Right ventricle myocardium superior (tissue), 1 donor: ENCODE measurements at places on chromosomes 5 and 9.

GRCh38 chr5:95770830-95771708 is 39.9 kb downstream of the RHOBTB3 start:
- DNase-seq = no peak

GRCh38 chr5:164256351-164256750 is 750.9 kb downstream of the MAT2B start:
- no peak for DNase-seq

DNA sequence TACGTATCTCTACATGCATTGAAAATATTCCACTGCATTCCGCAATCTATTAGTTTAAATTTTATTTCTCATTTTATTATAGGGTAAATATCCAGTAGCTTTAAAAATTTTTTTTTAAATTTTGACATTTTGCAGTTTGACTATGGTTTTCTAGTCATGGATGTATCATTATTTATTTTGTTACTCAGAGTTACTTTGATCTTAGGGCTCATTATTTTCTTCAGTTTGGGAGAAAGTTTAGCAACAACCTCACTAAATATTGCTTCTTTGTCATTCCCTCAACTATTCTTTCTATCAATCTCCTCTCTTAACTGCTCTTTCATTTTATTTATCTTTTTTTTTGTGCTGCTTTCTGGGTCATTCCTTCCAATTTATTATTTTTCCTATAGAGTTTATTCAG is 100.5 kb upstream of the SLCO6A1 start:
- DNase-seq = no peak

DNA sequence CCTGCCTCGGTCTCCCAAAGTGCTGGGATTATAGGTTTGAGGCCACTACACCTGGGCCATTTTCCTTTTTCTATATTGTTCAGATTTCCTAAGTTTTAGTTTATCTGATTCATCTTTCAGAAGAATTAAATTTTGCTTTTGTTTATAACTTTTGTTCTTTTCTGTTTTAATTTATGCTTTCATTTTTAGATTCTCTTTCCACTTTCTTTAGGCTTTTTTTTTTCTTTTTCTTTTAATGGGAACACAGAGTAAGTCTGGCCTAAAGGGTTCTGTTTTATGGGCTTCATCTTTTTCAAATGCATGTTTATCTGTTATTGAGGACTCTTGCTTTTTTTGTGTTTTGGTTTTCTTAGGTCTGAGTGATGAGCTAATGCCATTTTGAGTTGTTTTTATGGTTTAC is 42.1 kb downstream of the SNX30 start:
- no peak for DNase-seq

DNA sequence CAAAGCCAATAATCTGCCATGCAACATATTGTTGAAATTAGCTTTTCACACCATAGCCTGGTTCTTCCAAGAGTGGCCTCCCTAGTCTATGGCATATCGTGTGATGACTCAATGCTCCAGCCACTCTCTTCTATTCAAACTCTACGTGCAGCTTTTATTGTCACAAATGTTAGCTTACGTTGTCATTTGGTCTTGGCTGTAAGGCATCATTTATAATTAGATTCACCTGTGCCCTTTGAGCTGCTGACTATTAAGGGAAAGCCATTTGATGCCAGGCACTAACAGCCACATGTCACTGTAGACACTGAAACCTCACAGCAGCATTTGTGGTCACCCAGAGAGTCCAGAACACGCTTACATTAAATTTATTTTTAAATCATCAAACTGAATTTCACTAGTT is 66.8 kb downstream of the APBA1 start:
- no peak for DNase-seq

GRCh38 chr5:57986761-57987341 is 473.0 kb downstream of the PLK2 start:
- DNase-seq = no peak

GRCh38 chr9:110874963-110875674 is 163.2 kb downstream of the LPAR1 start:
- peak; percentile 51 for DNase-seq

DNA sequence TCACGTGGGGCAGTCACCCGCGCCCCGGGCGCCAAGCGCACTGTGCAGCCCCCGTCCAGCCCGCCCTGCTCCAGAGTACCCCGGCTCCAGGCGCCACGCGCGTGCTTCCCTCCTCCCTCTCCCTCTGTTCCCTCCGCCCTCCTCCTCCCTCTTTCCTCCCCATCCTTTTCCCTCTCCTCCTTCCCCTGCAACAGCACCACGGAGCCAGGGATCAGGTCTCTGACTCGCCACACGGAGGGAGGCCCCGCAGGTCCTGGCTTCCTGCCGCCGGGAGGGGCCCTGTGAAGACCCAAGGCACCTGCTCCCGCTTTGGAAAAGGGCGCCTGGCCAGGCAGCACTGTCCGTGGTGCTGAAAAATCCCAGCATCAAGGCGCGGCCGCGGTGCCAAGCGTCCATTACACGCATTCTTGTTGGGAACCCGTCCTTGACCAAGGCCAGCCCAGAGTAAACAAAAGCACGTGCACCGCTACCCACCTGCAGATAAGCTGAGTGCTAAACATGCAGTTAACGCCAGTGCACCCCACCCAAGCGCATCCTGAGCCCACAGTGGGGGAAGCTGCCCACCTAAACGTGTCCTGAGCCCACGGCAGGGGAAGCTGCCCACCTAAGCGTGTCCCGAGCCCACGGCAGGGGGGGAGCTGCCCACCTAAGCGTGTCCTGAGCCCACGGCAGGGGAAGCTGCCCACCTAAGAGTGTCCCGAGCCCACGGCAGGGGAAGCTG is 21.7 kb downstream of the SLC6A18 start:
- DNase-seq = peak; percentile 56

DNA sequence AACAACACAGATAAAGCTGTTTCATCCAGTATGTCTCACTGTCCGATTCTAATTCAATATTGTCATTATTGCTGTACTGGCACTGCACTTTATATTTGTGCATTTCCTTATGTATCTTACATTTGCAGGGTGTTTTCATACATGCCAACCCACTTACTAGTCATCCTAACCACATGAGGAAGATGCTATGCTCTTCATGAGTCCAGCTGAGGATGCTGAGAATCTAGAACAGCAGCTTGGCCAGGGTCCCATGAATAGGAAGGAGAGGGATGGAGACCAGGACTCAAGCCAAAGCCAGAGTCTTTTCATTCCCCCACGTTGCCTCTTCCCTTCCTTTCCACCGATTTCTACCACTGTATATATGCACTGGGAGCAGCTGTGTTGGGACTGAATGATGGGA is 292.8 kb upstream of the KLF4 start:
- no peak for DNase-seq

DNA sequence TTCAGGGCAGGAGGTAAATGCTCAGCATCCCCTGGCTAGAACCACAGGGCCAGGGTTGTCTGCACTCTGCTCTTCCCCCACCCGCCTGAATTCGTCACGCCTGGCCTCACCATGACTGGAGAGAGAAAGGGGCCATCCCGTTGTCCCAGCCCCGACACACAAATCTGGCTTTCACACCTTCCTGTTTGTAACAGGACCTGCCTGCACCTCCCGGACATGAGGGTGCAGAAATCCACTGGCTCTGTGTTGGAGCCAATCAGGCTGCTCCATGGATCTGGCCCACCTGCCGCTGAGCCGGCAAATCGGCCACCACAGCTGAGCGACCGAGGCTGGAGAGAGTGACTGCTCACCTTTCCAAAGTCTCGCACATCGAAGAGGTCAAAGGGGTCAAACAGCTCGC is 53.4 kb downstream of the VAV2 start:
- DNase-seq = no peak

DNA sequence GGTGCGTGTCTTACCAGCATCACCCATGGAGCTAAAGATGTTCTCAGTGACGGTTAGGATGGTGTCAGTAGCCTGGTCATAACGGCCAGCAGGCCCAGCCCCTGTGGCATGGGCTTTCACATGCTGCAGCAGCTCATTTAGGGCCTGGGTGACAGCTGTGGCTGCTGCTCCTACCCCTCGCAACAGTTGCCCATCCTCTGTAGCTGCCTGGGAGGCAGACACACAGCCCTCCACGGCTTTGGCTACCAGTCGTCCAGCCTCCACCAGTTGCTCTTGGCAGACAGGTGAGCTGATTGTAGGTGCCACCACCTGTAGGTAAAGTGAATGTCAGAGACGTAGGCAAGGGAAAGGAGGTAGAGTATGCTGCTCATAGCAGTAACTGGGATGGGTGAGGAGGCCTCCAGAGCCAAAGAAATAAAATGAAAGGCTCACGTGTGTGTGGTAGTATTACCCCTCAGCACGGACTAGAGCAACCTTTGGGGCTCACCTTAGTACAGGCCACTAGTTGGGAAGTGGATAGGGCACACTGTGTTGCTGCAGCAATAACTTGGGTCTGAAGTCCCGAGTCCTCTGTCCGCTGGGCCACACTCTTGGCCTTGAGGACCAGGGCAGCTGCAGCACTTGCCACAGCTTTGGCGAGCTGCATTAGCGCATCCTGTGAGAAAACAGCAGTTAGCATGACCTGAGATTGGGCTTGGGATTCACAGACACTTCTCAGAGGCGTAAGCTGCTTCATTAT is 14.7 kb downstream of the TLN1 start:
- no peak for DNase-seq

GRCh38 chr5:111859031-111859430 is 102.0 kb upstream of the NREP start:
- no peak for DNase-seq

DNA sequence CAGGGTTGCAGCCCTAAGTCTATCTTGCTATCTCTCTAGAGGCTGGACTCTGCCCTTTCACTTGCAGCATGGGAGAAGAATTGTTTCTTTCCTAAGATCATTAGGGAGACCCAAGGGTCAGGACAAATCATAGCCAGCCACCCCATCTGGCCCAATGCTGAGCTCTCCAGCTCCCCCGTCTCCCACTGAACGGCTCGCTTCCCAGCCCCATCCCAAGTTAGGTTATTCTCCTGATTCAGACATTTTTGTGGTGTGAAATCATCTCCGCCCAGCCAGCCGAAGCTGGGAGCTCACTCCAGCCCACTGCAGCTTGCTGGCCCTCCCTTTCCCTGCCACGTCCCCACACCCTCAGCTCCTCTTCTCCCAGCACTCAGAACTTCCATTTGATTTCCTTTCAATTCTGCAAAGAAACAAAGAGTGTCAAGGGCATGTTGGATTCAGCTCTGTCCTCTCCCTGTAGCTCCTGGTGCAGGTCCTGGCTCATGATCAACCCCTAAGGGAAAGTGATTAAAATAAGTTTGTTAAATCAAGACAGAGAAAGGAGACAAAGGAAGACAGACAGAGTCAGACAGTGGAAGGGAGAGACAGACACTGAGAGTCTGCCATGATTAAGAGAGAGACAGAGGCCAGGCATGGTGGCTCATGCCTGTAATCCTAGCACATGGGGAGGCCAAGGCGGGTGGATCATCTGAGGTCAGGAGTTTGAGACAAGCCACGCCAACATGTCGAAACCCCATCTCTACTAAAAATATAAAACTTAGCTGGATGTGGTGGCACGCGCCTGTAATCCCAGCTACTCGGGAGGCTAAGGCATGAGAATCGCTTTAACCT is 12.6 kb upstream of the SPARC start:
- peak; percentile 81 for DNase-seq

- DNase-seq = no peak
These were observed 186.3 kb downstream of the NR3C1 start for GRCh38 chr5:143217065-143217803.

DNA sequence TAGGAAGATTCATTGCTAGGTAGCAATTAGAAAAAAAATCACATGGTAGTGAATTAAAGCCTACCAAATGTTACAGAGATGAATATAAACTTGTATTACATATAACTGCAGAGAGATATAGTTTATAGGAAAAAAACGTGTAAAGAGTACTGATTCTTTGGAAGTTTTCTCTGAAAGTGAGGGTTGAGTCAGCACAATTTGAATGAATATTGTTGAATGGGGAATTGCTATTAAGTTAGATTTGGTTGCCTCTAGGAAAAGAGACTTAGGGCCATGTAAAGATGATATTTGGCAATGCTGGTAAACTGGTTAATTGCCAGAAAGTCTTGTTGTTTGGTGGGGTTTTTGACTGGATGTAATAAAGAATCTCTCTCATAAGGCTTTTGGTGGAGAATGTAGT is 37.2 kb upstream of the TAL2 start:
- no peak for DNase-seq

DNA sequence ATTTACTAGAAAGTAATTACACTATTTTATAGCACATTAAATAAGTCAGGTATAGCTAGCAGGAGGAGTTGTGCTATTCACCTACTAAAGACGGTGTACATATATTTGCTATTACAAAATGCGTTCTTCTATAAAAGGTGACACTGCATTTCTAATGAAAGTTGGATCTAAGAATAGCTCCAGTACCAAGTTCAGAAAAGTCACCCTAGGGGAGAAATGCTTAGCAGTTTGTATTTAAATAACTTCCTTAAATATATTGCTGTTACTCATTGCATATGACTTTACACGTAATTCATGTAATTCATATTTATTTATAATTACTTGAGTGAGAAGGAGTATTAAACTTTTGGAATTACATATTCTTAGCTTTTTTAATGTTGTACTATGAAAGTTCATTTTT is 7.0 kb upstream of the SUB1 start:
- no peak for DNase-seq
